ENCODE measurements at places on chromosomes 7 and 10. TPM values are rescaled to one million over a fixed set of nuclear protein-coding genes. Genes with fewer than 3 reads are reported as not detected.

Gene KCNIP2
- 0.75 TPM for total RNA-seq

Gene STK32C
- 8.6 TPM for total RNA-seq

Gene CPN1
- total RNA-seq: not detected

Gene HOXA13
- total RNA-seq: not detected

Gene METTL27
- total RNA-seq: 1.8 TPM

Gene AKR1C4
- not detected for total RNA-seq

Gene EBF3
- total RNA-seq: 2.9 TPM

GRCh38 chr10:130782467-130782866, 529.1 kb downstream of the TCERG1L start:
- H3K36me3 ChIP-seq: no peaks in the 10 kb centered on the region
- H3K4me1 ChIP-seq: no peaks in the 10 kb centered on the region
- H3K4me3 ChIP-seq: no peak overlapping the region
- peaks cover 45% of the 10 kb centered on the region for H3K27me3 ChIP-seq
- DNase-seq: no peak

DNA sequence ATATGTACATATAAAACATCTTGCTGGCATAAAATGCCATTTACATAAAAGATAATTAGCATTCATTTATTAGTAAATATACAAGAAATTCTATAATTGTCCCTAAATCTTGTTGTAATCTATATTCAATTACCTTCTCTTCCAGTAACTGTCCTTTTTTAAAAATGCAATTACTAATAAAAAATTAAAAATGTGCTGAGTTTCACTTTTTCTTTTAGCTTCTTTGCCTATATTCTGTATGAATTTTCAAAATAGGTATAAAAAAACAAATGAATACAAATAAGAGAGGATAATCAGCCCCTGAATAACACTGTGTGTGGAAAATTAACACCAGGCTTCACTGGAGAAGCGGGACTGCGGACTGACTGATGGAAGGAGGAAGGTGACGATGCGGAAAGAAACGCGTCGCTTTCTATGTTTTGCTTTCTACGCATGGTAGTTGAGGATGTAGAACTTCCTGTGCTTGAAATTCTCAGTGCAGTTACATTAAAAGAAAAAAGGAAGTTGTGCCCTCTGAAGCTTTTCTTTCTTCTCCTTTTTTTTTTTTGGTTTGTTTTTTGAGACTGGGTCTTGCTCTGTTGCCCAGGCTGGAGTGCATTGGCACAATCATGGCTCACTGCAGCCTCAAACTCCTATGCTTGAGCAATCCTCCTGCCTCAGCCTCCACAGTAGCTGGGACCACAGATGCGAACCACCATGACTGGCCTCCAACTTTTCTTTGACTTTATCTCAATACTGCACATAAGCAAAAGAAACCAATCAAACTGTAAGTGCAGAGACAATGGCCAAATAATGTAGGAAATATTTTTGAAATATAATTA, 7.4 kb upstream of the ZMYND11 start:
- H3K36me3 ChIP-seq: no peaks in the 10 kb centered on the region
- peaks cover 16% of the 10 kb centered on the region for H3K4me1 ChIP-seq
- H3K4me3 ChIP-seq: no peak overlapping the region
- H3K27ac ChIP-seq: no peak overlapping the region

DNA sequence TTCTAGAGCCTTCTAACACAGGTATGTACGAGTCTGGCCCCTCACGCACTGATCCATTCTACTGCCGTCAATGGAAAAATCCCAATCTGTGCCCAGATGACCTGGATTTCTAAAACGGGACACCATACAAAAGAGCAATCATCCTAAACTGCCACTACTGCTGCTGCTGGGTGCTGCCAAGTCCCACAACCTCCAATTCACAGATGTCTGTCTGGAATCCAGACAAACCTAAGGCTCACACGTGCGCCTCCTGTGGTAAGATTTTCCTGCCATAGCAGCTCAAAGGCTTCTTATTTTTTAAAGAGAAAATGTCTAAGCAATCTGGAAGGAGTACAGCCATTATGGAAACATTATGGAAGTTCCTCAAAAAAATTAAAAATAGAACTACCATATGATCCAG, 40.9 kb downstream of the JCAD start:
- H3K27me3 ChIP-seq: no peaks in the 10 kb centered on the region
- DNase-seq: no peak
- no peak overlapping the region for H3K4me3 ChIP-seq
- no peak overlapping the region for H3K27ac ChIP-seq
- H3K4me1 ChIP-seq: peaks cover 9% of the 10 kb centered on the region
- H3K36me3 ChIP-seq: peaks cover 6% of the 10 kb centered on the region

DNA sequence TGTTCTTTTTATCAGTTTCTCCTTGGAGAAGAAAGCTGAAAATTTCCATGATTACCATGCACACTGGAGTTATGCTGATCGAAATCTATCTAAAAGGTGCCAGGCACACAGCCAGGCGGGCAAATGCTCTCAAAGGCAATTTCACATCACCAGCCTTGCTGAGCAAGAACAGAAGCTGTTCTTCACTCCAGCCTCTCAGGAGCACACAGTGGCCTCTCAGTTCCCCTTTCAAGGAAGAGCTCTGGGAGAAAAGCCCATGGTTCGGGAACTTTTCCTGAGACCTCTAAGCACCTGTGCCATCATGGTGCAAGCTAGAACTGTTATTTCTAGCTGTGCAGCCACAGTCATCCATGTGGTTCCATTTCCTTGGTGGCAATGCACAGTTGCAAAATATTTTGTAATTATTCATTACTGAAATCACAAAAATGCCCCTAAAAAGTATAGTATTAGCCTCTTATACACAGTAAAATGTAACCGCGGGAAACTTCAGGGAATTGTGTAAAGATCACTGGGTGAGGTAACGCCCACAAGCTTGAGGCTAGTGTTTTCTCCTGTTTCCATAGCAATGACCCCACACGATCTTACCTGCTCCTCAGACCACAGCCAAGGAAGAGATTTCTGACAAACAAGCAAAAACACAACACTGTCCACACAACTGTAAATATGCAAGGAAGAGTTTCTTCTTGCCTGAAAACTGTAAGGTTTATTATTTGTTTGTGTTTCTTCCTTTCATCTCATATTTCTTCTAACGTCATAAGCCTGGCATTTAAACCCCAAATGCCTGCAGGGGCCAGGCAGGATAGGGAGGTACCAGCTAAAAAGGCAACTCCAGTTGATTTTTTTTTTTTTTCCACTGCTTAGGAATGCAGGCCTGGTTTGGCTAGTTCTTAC, 121.2 kb downstream of the FAM107B start:
- H3K36me3 ChIP-seq: no peaks in the 10 kb centered on the region
- H3K4me1 ChIP-seq: peaks cover 29% of the 10 kb centered on the region
- no peaks in the 10 kb centered on the region for H3K27me3 ChIP-seq
- DNase-seq: no peak
- H3K4me3 ChIP-seq: no peak overlapping the region

DNA sequence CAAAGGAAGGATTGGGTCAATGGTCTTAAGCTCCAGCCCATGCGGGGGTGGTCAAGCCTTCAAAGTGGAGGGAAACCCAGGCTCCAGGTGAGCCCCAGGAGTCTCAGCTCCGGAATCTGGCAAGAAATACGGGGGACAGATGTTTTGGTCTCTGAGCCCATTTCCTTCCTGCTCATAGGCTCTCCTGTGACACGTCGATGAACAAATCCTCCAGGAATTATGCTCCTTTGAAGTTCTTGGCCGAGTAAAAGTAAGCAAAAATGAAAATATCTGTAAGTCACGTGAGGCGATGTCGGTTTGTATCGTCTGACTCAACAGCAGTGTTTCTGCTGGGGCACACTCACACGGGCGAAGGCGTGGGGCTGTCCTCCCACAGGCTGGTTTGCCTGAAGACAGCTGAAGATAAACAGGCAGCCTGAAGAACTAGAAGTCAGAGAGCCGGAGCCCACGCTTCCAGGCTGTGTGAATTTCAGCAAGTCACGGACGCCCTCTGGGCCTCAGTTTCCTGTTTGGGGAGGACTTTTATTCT, 52.6 kb upstream of the SMNDC1 start:
- H3K27ac ChIP-seq: peak overlapping the region; percentile 52
- DNase-seq: no peak
- H3K4me1 ChIP-seq: peaks cover 16% of the 10 kb centered on the region
- no peaks in the 10 kb centered on the region for H3K36me3 ChIP-seq
- no peaks in the 10 kb centered on the region for H3K27me3 ChIP-seq
- H3K4me3 ChIP-seq: no peak overlapping the region

- peaks cover under 1% of the 10 kb centered on the region for H3K4me1 ChIP-seq
- no peaks in the 10 kb centered on the region for H3K36me3 ChIP-seq
- no peak overlapping the region for H3K4me3 ChIP-seq
- no peak overlapping the region for H3K27ac ChIP-seq
- no peak for DNase-seq
These were observed 144.4 kb downstream of the CREB5 start for GRCh38 chr7:28556671-28557070.

DNA sequence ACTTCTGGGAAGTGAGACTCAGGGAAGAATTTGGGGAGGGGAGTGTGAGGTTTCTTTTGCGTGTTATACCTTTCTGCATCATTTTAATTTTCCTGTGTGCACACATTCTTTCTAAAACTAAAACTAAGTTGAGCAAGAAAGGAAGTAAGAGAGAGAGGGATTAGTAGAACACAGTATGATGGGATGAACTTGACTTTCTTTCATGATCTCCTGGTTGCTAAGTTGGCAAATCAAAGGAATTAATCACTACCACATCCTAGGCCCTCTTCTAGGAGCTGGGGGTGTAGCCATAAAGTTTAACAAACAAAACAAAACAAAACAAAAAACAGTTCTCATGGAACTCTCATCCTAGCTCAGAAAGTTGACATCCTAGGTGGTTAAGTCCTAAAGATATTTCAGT, 19.1 kb upstream of the KDM7A start:
- peaks cover 3% of the 10 kb centered on the region for H3K4me1 ChIP-seq
- no peak overlapping the region for H3K27ac ChIP-seq
- H3K4me3 ChIP-seq: no peak overlapping the region
- DNase-seq: no peak
- no peaks in the 10 kb centered on the region for H3K36me3 ChIP-seq

GRCh38 chr10:48437546-48437945, 131.1 kb downstream of the MAPK8 start:
- no peak for DNase-seq
- no peak overlapping the region for H3K27ac ChIP-seq
- peaks cover 33% of the 10 kb centered on the region for H3K36me3 ChIP-seq
- H3K4me3 ChIP-seq: no peak overlapping the region
- H3K27me3 ChIP-seq: no peaks in the 10 kb centered on the region

- peaks cover 32% of the 10 kb centered on the region for H3K4me1 ChIP-seq
- no peaks in the 10 kb centered on the region for H3K27me3 ChIP-seq
- H3K27ac ChIP-seq: no peak overlapping the region
- H3K36me3 ChIP-seq: no peaks in the 10 kb centered on the region
- H3K4me3 ChIP-seq: no peak overlapping the region
These were observed 59.3 kb upstream of the RNF148 start for GRCh38 chr7:122762071-122762470.

DNA sequence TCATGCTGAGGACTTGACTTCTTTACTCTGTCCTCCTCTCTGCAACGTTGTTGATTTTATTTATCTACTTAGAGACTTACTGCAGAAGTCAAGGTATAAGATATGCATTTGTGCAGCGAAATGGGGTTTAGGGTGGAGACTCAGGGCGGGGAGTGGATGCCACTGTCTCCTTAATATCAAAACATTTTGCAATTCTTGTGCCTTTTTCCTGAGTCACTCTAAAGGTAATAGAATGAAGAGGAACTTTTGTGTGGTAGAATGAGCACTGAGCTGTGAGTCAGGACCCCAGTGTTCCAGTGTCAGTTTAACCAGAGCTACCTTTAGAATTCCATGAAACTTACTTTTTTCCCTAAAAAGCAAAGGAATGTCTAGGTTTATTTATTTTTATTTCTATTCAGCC, 78.2 kb downstream of the VTI1A start:
- no peaks in the 10 kb centered on the region for H3K27me3 ChIP-seq
- H3K27ac ChIP-seq: no peak overlapping the region
- no peaks in the 10 kb centered on the region for H3K36me3 ChIP-seq
- no peaks in the 10 kb centered on the region for H3K4me1 ChIP-seq
- H3K4me3 ChIP-seq: no peak overlapping the region

DNA sequence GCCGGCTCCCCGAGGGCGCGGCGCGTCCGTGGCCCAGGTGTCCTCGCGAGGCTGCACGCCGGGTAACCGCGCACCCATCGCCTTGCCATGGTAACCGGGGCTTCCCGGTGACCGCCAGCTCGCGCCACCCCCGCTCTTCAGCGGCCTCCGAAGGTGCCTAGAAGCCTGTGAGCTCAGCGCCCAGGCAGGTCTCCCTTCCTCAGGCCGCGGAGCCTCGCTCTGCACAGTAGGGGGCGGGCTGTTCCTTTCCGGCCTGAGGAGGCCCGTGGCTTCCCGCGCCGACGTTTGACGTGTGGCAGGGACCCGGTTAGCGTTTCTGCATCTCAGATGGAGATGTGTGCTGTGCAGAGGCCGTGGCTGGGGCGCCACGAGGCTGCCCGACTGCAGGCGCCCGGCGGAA, 117.1 kb downstream of the DYNC2I1 start:
- no peaks in the 10 kb centered on the region for H3K36me3 ChIP-seq
- peaks cover 21% of the 10 kb centered on the region for H3K4me1 ChIP-seq
- H3K27ac ChIP-seq: no peak overlapping the region
- H3K27me3 ChIP-seq: no peaks in the 10 kb centered on the region
- no peak for DNase-seq
